Kasumi-1 (cell line): ENCODE measurements at places on chromosomes 7 and 10.

GRCh38 chr7:137940656-137941518, 61.0 kb downstream of the CREB3L2 start:
- DNase-seq: no peak

- no peak for DNase-seq
Observed at GRCh38 chr10:128052696-128053095, 73.5 kb downstream of the MKI67 start.

- DNase-seq: no peak
Observed at GRCh38 chr10:128476845-128477244, 350.6 kb upstream of the MKI67 start.

DNA sequence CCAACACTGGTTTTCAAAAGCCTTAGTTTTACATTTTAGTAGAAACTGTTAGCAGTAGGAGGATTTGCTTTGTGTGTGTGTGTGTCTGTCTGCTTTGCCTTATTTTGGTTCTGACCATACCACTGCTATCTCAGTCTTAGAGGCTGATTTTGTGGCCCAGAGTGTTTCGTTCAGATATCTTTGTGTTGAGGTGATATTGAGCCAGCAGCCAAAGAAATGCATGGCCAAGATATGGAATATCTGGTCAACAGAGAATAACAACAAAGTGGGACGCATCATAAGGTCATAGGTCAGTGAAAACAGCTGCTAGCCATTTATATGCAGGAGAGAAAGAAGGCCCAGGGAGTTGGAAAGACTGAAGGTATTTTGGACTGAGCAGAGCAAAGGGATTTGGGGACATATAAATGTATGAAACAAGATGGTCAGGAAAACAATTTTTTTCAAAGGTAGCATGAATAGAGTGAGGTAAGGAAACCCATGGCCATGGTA, 47.7 kb downstream of the KIAA1217 start:
- no peak for DNase-seq
